ENCODE measurements at places on chromosomes 5 and 9.

- DNase-seq = no peak
These were observed 988.0 kb upstream of the SEMA6A start for GRCh38 chr5:117562647-117563046.

DNA sequence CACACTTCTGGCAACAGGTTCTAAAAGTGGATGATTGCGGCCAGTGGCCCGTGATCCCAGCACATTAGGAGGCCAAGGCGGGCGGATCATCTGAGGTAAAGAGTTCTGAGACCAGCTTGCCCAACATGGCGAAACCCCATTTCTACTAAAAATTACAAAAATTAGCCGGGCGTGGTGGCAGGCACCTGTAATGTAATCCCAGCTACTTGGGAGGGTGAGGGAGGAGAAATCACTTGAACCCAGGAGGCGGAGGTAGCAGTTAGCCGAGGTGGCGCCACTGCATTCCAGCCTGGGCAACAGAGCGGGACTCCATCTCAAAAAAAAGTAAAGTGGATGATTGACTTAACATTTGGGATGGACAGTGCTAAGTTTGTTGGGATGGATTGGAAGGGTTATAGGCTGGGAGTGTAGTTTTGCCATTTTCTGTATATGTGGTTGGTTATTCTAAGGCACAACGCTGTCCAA lies 3.4 kb downstream of the MATR3 start:
- DNase-seq = no peak

- no peak for DNase-seq
These were observed 188.7 kb upstream of the ITGA1 start for GRCh38 chr5:52598968-52599367.

GRCh38 chr5:122351416-122352157 lies 39.5 kb downstream of the SNCAIP start:
- no peak for DNase-seq

DNA sequence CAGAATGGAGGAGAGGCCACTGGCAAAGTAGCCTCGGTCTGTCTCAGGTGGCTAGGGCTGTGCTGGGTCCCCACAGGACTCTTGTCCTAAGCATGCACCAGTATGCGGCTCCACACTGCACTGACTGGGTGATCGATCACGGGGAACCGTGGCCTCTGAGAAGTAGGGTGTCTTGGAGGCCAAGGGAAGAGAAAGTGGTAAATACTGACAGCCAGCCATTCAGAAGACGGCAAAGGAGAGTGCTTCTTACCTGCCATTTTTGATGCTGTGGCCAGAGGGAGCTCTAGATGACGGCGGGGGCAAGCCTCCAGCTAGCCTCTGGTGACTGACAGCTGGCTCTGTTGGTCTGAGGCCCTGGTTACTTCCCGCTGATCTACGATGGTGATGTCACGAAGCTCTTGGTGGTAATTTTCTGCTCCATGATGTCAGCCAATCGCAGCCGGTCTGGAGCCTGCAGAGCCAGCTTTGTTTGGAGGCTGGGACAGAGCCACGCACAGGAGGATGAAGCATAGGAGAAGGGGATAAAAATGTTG lies 40.4 kb upstream of the GADD45G start:
- DNase-seq = peak; percentile 74

DNA sequence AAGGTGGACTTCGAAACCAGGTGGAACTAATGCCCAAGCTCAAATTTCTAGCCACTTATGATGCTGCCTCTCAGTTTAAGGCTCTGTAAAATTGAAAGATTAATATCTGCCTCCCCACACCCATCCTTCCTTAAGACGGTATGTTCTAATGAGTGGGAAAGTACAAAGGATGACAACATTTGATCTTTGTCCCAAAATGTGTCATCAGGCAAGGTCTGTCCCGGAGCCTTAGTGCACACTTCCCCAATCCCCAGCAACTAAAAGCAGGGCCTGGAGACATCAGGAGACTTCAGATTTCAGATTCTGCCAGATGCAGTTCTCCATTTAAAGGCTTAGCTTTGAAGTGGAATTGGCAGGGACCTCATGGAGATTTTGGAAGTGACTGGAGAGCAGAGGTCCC lies 316.5 kb downstream of the ASTN2 start:
- no peak for DNase-seq

GRCh38 chr9:30039712-30040111 lies 2344.7 kb upstream of the ACO1 start:
- peak; percentile 3 for DNase-seq

DNA sequence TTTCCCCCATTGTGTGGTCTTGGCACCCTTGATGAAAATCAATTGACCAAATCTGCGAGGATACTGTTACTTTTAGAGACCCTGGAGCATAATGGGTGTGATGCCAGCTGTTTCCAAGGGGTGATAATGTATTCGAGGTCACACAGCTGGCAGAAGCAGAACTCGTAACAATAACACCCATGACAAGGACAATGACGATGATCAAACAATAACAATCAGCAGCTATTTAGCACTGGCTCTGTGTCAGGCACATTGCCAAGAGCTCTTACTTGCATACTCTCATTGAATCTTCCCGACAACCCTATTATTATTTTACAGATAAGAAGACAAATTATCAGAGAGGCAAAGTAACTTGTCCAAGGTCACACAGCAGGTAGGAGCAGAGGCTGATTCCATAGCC lies 223.7 kb upstream of the MSX2 start:
- DNase-seq = no peak

- no peak for DNase-seq
These were observed 204.4 kb upstream of the TRIM32 start for GRCh38 chr9:116482740-116483139.

DNA sequence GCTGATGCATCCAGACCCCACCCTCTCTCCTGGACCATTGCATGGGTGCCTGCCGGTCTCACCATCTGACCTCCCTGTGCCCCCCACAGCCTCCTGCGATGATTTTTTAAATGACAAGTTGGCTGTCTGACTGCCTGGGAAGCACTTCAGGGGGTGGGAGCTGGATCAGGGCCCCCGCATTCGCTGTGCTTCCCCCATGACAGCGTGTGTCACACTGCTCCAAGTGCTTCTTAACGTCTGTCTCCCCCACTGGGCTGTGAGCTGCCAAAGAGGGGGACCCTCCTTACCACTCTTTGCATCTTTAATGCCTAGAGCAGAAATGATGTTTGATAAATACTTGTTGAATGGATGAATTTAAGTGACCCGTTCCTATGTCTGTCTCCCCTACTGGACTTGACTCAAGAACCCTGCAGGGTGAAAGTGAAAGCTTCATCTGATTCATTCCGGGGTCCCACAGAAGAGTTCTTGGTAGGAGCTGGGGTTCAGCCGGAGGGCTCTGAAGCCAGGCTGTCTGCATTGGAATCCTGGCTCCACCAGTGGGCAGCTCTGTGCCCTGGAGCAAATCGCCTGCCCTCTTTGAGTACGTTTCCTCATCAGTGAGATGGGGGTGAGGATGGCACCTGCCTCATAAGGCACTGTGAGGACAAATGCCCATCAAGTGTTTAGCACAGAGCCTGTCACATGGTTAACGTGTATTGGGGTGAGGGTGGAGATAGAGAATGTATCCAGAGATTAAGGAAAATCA lies 7.6 kb upstream of the EGR1 start:
- no peak for DNase-seq

DNA sequence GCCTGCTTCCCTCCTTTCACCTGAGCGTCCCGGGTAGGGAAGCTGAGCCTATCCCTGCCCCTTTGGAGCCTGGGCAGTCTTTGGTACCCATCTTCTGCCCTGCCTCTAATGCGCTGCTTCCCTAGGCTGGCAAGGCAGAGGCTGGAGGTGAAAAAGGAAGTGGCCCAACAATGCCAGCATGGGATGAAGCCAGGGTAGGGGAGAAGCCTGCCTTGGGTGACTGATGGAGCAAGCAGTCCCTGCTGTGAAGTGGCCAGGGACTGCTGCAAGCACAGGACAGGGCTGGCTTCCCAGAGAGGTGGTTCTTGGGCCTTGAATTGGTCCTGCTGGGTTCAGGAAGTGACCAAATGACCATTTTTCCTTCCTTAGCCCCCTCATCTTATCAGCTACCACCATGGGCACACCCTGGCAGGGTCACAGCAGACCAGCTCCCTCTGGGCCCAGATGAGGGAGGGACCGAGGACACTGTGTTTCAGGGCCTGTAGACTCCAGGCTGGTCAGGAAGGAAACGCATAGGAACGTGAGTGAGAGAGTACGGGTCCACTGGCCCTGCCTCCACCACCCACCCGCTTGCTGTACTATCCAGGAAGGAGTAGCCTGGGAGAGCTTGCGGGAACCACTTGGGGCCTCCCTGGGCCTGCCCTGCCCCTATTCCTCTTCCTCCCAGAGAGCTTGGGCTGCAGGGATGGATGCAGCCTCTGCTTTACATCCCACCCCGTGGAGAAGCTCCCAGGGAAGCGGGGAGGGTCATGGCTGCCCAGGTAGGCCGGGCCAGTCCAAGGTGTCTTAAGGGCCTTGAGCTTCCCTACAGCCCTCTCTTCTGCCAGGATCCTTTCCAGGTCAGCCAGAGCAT lies 102.6 kb downstream of the DAB2IP start:
- DNase-seq = no peak

DNA sequence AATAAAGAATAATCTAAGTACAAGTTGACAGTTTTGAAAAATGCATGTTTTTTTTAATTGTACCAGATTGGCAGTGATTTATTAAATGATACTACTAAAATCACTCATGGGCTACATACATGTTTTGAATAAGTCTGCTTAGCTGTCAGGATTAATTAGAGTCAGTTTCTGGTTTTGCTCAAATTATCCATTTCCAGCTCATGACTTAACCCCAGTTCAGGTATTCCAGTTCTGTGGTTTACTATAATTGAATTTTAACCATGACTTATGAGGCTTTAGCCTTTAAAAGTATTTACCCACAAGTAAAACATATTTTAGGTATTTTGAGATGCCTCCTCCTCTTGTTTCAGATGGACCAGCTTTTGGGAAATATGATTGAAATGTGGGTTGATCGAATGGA lies 17.8 kb upstream of the LRRC70 start:
- DNase-seq = no peak

DNA sequence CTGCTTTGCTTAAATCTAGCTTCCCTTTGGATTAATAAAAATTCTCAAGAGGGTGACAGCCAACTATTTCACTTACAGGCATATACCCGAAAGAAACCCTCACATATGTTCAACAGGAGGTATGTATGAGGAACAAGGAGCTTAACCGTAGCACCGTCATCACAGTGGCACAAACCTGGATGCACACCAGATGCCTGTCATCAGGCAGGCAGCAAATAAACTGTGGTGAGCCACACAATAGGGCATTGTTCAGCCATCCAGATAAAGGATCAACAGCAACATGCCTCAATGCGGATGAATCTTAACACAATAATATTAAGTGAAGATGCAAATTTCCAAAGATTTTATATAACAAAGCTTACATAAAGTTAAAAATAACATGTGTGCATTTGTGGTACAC lies 5.5 kb upstream of the TNFSF15 start:
- no peak for DNase-seq

- no peak for DNase-seq
These were observed 182.8 kb downstream of the SPOCK1 start for GRCh38 chr5:137316346-137316736.

DNA sequence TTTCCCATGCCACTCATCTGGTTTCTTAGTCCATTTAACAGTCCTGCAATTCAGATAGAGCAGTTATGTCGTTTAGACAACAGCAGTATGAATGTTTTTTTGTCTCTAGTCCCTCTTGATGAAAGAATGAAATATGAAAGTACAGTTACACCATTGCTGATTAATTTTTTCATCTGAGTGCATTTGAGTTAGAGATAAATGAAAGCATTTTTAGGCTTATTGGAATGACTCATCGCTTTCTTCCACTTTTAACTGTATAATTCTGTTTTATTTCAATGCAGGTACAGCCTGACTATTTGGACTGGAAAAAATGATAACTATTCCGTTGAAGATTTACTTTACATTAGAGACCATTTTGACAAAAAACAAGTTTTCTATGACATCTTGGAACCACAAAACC lies 28.7 kb downstream of the ANKRD34B start:
- DNase-seq = no peak

DNA sequence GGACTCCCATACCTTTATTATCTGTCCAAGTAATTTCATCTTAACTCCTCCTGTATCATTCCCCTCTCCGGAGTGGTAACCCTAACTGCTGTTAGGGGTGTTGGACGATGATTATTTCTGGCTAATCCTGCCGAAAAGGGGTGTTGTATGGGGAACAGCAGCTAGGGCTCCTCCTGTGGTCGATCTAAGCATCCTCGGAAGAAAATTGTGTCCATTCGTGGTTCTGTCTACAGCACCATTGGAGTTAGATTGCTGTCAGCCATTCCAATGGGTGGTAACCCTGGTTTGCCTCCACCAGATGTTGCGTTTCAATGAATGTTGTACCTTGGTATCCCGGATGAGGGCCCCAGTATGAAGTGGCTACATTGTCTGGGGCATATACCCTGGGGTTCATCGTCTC lies 35.6 kb upstream of the LMNB1 start:
- DNase-seq = no peak

DNA sequence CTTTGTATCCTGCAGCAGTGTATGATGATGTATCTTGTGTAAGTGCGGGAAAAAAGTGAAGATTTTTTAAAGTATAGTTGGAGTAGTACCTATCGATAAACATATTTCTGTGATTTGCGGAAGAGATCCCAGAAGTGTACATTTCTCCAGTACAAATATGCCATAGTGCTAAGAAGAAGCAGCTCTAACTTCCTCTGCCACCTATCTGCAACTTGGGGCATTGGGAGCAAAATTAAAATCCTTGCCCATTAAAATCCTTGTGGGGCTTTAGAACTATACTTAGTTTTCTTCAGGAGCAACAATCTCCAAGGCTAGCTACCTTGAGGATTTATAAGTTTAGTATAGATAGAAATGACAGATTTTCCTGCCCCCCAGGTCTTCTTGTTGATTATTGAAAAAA lies 123.7 kb downstream of the VCAN start:
- no peak for DNase-seq

DNA sequence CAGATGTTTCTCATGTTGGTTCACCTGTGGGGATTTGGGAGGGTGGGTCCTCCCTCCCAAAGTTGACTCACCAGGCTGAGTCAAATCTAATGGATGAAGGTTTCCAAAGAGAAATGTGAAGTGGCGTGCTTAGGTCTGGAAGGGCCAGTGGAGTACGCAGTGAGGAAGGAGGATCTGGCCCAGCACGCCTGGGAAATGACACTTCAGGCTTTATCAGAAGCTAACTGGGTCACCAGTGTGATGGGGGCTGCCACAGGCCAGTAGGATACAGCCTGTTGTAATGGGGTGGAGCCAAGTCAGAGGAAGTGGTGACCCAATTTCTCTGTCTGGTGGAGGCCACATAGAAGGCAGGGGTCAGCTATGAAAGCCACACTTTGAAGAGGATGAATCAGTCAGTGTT lies 18.0 kb downstream of the POLR1E start:
- no peak for DNase-seq

All from GM13977 (cell line).